A673 (cell line): ENCODE measurements at places on chromosomes 3 and 15. TPM values are rescaled to one million over a fixed set of nuclear protein-coding genes. Genes with fewer than 3 reads are reported as not detected.

TMIE gene
- 0.17 TPM in 1 of 2 replicates, not detected in the other for total RNA-seq

SLC7A14 gene
- total RNA-seq: not detected in 2 replicates

NOX5 gene
- total RNA-seq: not detected in 2 replicates

GPR171 gene
- not detected in 2 replicates for total RNA-seq
